Left colon (tissue), 2 donors: ENCODE measurements at places on chromosomes 12 and 14.

DNA sequence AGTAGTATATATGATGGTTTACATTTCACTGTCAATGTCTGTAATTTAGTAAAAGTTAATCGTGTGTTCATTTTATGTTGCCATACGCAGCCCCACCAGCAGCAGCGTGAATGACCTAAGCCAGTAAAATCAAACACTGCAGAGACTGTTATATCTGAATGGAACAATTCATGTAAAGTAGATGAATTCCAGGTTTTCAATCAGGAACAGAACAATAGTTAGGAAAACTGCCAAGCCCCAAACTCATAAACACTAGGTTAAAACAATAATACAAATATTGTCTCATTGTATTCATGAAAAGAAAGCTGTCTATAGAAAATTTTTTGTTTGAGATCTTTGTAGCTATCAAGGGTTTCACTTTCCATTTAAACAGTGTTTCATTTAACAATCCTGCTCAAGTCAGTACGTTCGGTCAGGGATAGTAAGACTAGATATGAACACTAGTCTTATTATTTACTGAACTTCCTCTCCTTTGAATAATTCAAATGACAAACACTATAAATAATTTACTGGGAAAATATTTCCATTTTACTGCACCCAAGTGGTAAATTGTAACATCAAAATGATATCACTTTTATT is 256.8 kb upstream of the FLRT2 start:
- no peak for DNase-seq

- DNase-seq, result no peak
These were observed 6.5 kb upstream of the DRAM1 start for GRCh38 chr12:101870925-101871324.

- DNase-seq, result no peak
These were observed 64.1 kb downstream of the RAD51B start for GRCh38 chr14:67883717-67884116.

DNA sequence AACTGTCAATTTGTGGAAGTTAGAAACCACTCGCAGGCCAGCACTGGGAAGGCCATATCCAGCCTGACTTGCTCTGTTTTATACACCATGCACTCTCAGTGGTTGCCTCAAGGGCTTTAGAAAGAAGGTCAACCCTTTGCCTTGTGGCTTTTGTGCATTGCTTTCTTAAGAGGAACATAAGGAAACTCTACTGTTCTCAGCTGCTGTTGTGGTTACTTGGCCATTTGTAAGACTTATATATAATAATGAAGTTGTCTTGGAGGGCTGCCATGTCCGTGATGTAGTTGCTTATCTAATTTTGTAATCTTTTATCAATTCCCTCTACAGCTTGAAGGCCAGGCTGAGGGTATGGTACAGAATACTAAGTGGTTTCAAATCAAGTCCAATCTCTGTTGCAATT is 637.8 kb downstream of the DIO2 start:
- DNase-seq, result no peak

GRCh38 chr12:67925552-67925951 is 63.7 kb upstream of the IFNG-AS1 start:
- DNase-seq, result no peak

- no peak for DNase-seq
These were observed 13.2 kb upstream of the OVCH1 start for GRCh38 chr12:29510591-29511185.

GRCh38 chr14:59465316-59466135 is at the start of gene GPR135:
TSS of gene GPR135 (minus strand) at chr14:59465380. CDS start at chr14:59465226, 154 bp downstream.
- no peak for DNase-seq

- no peak for DNase-seq
These were observed 74.9 kb upstream of the SLCO1C1 start for GRCh38 chr12:20620261-20620660.

- DNase-seq, result no peak
These were observed 62.9 kb upstream of the ELK3 start for GRCh38 chr12:96131230-96131788.

DNA sequence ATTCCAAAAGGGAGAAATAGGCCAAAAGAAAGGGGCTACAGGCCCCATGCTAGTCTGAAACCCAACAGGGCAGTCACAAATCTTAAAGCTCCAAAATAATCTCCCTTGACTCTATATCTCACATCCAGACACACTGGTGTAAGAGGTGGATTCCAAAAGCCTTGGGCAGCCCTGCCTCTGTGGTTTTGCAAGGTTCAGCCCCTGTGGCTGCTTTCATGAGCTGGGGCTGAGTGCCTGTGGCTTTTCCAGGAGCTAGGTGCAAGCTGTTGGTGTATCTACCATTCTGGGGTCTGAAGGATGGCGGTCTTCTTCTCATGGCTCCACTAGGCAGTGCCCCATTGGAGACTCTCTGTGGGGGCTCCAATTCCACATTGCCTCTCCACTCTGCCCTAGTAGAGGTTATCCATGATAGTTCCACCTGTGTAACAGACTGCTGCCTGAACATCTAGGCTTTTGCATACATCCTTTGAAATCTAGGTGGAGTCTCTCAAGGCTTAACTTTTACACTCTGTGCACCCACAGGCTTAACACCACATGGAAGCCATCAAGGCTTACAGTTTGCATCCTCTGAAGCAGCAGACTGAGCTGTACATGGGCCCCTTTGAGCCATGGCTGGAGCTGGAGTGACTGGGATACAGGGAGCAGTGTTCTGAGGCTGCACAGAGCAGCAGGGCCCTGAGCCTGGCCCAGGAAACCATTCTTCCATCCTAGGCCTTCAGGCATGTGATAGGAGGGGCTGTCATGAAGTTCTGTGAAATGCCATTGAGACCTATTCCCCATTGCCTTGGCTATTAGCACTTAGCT is 66.5 kb upstream of the ABCD2 start:
- DNase-seq, result no peak

- peak; percentile 53 for DNase-seq
These were observed 555.3 kb downstream of the MED13L start for GRCh38 chr12:115722181-115722580.

DNA sequence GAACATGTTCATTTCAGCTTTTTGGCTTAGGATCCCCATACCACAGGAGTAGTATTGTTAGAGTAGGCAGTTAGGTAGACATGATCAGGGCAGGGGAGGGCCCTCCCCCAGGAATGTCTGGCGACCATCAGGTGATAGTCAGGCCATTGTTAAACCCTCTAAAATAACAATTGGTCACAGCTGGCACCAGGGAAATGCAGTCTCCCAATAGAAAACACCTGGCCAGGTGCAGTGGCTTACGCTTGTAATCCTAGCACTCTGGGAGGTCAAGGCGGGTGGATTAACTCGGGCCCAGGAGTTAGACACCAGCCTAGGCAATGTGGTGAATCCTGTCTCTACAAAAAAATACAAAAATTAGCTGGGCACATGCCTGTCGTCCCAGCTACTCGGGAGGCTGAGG is 187.1 kb downstream of the MON2 start:
- DNase-seq, result no peak

GRCh38 chr12:26854031-26854390 is 21.0 kb upstream of the ITPR2 start:
- no peak for DNase-seq

GRCh38 chr12:8702159-8702558 is 4.4 kb downstream of the RIMKLB start:
- DNase-seq, result no peak

DNA sequence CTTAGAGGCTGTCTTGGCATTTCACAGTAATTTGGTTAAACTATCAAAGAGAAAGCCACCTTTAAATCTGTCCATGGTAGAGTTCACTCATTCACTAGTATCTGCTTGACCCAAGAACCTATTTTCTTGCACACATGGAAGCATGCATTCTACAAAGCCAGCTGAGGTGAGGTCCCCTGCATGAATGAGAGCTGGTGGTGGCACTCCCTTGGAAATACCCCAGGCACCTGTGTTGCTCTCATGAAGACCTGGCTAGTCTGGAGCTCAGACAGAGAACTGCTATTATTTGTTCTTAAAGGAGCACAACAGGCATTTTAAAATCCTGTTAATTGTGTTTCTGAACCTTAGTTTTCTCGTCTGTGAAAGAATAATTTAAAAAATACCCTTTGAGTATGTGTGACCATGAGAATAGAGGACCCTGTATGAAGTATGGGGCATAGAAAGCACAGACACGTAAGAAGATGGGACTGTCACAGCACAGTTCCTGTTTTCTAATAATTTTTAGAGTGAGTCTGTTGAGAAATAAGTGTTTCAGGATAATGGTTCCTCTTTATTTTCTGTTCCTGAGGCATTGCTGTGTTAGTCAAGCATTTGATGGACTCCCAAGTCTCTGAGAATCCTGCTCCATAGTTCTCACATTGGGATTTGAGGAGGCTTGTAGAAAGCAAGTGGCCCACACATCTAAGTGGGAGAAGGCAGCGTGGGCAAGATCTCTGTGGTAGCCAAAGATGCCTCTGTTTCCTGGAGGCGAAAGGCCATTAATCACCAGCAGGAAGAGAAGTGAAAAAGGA is 10.9 kb downstream of the RGS6 start:
- DNase-seq, result no peak

GRCh38 chr12:27779920-27780611 is at the start of the genes KLHL42 and MANSC4:
TSS of gene KLHL42 (plus strand) at chr12:27780233. CDS start at chr12:27780331, 98 bp downstream.
TSS of gene MANSC4 (minus strand) at chr12:27780236. CDS start at chr12:27771276, 8,960 bp downstream.
- DNase-seq, result peak; percentile 69

DNA sequence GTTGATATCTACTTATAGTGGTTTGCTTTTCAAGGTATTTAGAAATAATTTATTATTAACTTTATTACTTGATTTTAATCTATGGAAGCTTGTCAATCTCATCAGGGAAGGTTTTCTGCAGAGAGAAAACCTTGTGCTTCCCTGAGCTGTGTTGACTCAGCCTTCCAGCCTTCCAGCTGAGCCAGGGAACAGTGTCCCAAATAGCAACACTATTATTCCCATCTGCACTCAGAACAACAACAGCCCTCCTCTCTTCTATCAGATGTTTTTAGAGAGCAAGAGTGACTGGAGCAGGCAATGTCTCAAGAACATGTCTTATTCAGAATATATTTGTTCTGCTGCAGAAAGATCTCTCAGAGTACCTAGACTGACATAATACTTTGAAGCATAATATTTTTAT is 389.9 kb upstream of the GARIN6 start:
- no peak for DNase-seq

DNA sequence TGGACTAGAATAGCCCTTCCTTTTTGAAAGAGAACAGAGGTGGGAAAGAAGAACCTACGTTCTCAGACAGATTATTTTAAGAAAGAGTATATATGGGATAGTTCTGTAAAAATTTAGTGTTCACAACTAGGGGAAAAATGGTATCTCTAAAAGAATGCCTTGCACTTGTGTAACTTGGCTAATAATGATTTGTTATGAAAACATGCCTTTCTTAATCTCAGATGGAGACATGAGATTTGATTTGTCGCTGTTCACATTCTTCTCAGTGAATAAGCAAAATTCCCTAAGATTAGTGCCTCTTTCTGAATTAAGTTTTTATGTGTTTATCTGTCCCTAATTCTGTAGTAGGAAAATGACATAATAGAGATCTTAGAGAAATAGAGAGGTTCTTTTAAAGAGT is 100.8 kb downstream of the USP15 start:
- no peak for DNase-seq

- no peak for DNase-seq
These were observed 68.2 kb downstream of the DRAM1 start for GRCh38 chr12:101945369-101946232.

GRCh38 chr12:12503384-12504078 is 59.1 kb downstream of the DUSP16 start:
- no peak for DNase-seq

GRCh38 chr12:118984161-118984943 is 3.0 kb downstream of the SRRM4 start:
- no peak for DNase-seq

DNA sequence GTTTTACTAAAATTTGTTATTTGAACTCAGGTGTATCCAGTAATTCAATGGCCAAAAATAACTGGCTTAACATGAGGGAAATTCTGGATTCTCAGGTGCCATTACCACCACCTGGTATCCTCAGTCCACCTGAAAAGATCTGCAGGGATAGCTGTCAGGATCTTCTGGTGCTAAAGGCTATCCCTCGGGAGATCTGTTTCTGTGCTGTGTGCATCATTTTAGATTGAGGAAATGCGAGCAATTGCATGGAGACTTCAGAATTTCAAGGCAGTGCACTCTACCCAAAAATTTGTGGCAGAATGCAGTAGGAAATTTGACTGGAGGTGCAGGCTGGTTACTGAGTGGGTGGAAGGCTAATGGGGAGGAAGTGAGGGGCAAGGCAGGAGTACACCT is 26.4 kb downstream of the ZCCHC8 start:
- no peak for DNase-seq

DNA sequence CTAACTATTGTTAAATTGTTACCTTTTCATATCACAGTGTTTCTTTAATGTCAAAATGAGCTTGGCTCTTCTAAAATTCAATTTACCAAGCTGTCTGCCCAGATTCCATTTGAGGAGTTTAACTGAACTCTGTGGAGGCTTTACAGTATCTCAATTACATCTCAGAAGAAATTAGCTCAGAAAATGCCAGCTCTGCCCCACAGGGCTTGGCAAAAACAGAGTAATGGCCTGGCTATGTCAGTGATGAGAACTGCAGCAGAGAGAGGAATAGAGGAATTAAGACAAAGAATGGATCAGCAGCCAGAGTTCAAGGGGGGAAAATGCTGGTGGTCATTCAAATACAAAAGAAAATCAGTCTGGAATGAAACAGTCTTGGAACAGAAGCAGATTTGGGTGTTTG is 15.8 kb upstream of the TMTC1 start:
- DNase-seq, result no peak

DNA sequence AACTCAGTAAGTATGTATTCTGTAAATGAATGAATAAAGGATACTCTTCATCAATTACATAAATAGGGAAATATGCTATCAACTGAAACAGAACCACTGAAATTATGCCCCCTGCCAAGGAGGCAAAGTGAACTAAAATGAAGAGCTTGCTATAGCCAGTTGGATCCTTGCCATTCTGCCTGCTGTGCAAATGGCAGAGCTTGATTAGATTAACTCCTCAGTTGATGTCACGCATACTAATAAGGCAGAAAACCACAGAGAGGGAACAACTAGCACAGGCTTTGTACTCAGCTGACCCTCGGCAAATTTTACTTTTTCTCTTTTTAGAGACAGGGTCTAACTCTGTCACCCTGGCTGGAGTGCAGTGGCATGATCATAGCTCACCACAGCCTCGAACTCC is 36.7 kb upstream of the FERMT2 start:
- no peak for DNase-seq

DNA sequence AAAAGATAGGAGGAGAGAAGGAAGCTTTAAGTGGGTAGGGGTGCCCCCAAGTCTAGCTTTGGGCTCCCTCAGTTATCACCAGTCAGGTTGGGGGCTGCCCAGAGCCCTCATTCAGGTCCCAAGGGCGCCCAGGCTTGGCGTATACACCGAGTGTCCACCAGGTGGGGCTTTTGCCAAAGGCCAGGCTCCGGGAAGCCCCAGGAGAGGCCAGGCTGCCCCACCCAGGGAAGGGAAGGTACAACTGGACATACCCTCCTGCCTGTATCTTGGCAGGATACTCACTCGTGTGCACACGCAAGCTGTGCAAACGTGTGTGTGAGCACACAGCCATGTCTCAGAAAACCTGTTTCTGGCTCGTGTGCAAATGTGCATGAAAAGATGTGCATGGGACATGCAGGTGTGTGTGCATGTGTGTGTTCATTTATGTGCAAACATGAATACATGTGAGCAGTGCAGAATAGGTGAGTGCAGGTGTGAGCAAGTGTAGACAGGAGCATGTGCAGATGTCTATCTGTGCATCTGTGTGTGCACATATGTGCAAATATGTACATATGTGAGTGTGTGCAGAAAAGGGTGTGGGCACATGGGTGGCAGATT is 103.9 kb upstream of the MYL2 start:
- DNase-seq, result peak; percentile 63
